ENCODE measurements at places on chromosomes 11 and 22. TPM values are rescaled to one million over a fixed set of nuclear protein-coding genes. Genes with fewer than 3 reads are reported as not detected.

DNA sequence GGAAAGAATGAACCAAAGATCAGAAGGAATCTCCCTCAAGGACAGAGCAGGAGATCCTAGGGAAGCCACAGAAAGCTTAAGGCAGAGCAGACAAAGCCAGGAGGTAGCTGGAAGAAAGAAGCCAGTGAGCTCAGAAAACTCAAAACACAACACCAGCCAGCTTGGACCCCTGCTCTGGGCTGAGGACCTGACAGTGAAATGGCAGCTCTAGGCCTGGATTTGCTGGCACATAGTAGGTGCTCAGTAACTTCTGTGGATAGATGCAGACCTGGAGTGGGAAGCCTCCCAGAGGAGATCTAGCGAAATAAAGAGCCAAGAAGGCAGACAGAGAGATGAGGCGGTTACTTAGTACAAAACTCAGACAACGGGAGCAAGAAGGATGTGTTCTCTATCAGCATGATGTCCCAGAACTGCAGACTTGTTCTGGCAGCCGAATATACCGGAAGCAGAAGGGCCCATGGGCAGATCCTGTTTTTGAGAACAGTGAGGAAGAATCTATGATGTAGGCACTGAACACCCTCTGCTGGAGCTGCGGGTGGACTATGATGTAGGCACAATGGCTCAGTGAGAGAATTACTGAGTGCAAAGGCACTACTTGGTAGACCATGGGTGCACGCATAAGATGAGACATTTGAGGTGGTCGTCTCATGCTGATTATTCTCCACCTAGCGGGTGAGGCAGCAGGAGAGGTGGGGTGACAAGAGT, 4.8 kb downstream of the ROBO4 start:
- DNase-seq = no peak

DNA sequence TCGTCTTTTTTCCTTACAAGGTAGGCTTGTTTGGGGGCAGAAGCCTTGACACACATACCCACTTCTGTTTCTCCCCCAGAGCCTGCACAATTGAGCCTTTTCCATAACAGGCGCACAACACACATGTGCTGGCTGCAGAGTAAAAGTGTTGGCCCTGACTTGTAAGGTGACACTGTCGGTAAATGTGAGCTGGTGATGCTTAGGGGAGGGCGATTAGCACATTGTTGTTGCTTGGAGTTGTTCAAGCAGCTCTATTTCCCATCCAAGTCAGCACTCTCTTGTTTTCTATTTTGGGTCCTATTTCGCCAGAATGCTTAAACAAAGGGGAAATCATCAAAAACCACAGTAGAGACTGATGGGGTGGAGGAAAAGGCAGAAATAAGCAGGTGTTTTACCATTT, 51.9 kb upstream of the PTPRJ start:
- DNase-seq = no peak

DNA sequence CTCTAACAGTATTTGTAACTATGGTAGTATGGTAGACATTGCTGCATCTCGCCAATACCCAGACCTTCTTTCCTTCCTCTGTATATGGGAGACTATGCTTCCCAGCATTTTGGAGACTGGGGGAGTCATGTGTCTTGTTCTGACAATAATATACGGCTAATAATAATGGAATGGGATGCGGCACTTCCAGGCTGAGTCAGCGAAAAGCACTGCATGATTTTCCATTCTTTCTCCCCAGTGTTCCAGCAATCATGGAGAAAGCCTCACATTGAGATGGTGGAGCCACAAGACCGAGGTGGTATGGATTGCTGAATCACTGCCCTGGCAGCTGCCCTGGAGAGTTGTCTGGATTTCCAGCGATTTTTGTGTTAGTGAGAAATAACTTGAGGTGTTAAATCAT, 77.1 kb upstream of the FIBIN start:
- no peak for DNase-seq

DNA sequence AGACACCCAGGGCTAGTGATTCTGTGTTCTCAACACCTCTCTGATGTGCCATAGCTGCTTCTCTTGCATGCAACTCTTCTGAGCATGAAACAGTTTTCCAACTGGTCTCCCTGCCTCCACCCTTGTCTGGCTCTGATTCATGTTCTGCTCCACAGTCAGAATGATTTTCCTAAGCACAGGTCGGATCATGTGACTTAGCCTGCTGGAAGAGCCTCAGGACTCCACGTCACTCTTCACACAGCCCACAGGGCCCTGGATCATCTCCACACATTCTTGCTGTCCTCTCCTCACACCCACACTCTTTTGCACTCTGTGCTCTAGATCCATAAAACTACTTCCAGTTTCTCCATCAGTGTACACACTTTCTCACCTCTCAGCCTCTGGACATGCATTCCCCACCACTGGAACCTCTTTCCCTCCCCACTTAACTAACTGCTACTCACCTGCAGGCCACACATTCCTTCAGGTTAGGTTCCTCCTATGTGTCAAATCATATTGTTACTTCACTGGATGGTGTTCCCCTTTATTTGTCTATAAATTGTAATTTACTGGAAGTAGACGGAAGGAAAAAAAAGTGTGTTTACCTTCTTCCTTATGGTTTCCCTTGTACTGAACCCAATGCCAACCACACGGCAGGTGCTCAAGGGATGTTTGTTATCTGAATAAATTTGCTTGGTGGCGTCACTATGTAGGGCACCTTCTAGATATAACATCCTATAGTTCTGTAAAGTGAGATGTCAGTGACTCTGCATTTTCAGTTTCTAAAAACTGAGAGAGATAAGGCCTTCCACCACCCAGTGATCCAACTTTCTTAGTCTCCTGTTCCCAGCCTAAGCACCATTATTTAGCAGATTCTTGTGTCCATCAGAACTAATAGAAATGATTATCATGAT, 133.7 kb downstream of the ETS1 start:
- DNase-seq = no peak

GRCh38 chr11:17388609-17389210, at the start of gene KCNJ11:
KCNJ11 (minus strand) TSS chr11:17388659; CDS start chr11:17388091, 568 bp downstream.
- DNase-seq = no peak

DNA sequence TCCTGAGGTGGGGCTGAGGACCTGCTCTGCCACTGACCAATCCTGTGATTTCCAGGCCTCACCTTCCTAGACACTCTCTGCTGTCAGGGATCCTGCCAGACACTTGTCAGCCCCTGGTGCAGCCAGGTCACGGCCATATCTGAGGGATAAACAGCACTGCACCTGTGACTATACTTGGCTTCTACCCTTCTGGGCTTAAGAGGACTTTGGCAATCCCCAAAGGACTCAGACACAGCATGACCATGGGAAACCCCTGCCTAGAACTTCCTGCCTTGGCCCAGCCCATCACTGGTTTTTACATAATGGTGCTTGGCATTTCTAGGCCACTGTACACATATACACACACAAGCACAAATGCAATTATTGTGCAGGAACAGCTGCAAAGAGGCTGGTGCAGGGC, 11.6 kb upstream of the OLFML1 start:
- no peak for DNase-seq

The TRPM5 gene
- polyA plus RNA-seq = 1.7 TPM
